ENCODE measurements at places on chromosomes 1 and 21.

DNA sequence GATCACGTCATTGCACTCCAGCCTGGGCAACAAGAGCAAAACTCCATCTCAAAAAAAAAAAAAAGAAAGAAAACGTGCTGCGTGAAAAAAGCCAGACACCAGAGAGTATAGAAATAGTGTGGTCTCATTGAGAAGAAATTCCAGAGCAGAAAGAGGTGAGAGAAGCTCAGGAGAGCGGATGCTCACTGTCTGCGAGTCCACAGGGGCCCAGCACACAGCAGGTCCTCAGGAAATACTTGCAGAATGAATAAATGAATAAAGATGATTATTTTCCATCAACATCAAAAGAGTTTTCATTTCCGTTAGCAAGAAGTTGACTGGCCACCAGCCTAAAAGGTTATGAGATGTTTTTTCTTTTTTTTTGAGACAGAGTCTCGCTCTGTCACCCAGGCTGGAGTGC lies 14.4 kb downstream of the CASP9 start:
- no peak for DNase-seq

DNA sequence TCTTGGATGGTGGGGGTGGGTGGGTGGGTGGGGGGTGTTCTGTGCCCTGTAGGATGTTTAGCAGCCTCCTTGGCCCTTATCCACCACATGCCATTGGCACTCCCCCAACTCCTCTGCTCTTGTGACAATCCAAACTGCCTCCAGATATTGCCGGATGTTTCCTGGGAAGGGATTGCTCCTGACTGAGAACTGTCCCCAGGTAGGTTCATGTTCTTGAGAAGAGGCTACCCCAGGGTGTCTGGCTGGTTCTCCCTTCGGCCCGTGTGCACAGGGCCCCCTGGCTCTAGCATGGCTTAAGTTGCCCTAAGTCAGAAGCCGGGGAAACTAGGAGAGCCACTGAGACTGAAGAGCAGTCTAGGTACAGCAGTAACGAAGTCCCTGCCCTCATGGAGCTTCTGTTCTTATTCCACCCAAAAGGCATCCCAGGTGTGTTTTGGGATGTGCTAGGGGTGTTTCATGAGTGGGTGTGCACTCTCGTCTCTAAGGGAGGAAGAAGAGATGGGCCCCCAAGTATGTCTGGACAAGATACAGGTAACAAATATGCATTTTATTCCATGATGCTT lies 19.8 kb upstream of the THRAP3 start:
- DNase-seq, result no peak

DNA sequence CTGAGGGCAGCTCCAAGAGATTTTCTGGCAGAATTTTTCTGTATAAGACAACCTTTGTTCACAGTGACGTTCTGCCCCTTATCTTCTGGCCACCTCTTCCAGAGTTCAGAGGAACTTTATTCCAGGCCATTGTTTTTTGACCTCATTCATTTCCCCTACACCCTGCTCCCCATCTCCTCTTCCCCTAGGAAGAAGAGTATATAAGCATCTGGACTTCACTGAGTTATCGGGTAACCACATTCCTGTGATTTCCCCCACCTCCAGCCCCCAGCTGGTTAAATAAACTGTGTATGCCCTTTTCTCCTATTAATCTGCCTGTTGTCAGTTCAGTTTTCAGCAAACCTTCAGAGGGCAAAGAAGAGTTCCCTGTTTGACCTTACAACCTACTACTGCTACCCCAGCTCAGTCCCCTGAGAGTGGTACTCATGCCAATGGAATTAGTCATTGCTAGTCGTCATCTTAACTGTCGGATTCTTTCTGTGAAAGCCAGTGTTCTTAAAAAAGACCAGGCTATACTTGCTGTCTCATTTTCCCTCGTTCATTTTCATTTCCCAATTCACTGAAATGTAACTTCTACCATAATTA lies 14.3 kb upstream of the ALG14 start:
- DNase-seq, result no peak

- DNase-seq, result no peak
Measured at GRCh38 chr1:22413799-22414198, 37.9 kb upstream of the ZBTB40 start.

DNA sequence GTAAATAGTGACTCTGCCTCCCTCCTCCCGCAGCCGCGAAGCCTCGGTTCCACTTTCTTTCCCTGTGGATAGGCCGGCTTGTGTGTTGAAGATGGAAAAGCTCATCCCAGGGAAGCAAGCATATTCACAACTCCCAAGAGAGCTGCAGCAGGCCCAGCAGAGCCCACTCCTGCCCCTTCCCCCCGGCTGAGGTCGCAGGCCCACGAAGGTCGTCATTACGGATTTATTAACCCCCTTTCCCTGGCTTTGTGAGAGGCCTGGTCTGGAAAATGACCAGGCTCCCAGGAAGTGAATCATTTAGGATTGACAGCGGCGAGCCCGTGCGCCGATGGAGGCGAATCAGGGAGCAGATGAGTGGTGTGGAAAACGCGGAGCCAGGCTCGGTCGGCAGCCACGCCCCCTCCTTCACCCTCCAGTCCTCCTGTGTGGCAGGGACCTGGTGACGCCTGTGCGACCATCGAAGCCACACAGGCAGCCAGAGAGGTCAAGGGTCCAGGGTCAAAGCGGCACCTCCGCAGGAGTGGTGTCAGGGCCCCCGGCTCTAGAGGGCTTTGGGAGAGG lies 93.4 kb downstream of the PRDM16 start:
- no peak for DNase-seq

GRCh38 chr1:246632281-246633168 lies 66.3 kb downstream of the CNST start:
- peak; percentile 8 for DNase-seq

GRCh38 chr1:23651069-23651808 lies 40.4 kb upstream of the RPL11 start:
- DNase-seq, result no peak

- DNase-seq, result peak; percentile 64
Measured at GRCh38 chr1:20278692-20279130, 12.0 kb upstream of the VWA5B1 start.

GRCh38 chr1:22728751-22729399 lies 18.2 kb downstream of the EPHB2 start:
- no peak for DNase-seq

GRCh38 chr1:171061425-171062143 lies 29.1 kb upstream of the FMO3 start:
- no peak for DNase-seq

GRCh38 chr1:96792220-96792619 lies 70.6 kb downstream of the PTBP2 start:
- DNase-seq, result no peak

DNA sequence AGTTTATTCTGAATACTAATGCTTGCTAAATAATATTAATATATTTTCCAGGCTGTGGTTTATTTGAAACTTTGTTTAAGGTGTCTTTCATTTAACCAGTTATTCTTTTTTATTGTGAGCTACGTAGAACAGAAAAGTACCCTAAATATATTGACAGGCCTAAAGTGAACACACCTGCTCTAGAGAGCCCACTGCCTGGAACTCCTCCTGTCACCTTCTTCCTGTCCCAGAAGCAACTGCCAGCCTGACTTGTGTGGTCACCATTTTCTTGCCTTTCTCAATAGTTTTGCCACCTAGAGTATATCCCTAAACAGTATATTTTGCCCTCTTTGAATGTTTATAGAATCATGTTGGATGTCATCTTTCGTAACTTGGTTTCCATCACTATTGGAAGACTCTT lies 48.5 kb downstream of the SCCPDH start:
- no peak for DNase-seq

- DNase-seq, result no peak
Measured at GRCh38 chr1:113987259-113987658, 8.0 kb downstream of the OLFML3 start.

- no peak for DNase-seq
Measured at GRCh38 chr1:228272831-228273571, 65.2 kb downstream of the OBSCN start.

DNA sequence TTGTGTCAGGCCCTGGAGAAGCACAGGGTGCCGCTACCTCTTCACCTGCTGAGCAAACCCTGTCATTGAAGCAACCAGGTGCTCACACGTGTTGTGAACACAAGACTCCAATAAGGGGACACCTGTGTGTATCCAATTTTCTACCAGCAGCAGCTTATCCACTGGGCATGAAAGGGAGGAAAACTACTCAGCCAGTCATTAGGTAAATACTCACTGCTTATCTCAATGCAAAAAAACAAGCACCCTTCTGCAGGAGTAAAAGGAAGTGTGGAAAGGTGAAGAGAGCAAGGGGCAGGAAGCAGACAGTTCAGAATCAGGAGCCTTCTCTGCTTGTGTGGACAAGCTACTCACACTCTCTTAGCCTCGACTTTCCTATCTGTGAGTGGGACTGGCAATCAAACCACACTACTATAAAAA lies 148.9 kb downstream of the ETS2 start:
- no peak for DNase-seq

DNA sequence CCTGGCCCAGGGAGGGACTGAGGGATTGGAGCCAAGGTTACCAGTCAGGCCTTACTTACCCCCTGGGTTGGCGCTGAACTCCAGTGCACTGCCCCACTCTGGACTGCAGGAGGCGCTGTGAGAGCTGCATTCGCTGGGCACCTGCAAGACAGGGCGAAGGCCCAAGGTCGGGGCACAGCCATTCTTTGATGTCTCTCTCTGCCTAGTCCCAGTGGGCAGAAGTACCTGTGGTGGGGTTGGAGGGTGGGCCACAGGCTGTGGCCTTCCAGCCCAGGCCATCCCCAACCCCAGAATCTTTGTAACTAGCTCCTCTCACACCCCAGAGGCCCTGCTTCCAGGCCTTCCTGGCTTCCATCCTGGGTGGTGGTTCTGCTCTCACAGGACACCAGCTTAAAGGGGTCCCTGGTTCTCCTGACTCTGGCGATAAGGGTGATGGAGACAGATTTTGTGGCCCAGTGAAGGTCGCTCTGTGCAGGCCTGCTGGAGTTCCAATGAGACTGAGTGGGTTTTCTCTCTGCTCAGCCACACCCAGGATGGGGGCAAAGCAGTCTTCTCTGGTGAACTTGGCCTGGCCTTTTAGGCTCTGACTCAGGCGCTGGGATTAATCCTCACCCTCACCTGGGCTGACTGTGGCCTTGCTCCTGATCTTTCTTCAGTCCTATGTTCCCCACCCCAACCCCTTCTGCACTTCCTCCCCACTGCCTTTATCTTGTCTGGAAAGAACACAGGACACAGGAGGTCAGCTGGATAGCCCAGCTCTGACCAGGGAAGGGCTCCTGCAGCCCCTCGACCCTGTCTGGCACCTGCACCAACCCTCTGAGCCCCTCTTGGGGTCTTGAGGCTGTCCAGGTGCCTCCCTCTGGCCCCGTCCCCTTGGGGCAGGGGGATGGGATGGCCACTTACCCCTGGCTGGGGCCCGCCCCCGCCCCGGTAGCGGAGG lies 954 bp downstream of the MYOG start:
- DNase-seq, result peak; percentile 50

DNA sequence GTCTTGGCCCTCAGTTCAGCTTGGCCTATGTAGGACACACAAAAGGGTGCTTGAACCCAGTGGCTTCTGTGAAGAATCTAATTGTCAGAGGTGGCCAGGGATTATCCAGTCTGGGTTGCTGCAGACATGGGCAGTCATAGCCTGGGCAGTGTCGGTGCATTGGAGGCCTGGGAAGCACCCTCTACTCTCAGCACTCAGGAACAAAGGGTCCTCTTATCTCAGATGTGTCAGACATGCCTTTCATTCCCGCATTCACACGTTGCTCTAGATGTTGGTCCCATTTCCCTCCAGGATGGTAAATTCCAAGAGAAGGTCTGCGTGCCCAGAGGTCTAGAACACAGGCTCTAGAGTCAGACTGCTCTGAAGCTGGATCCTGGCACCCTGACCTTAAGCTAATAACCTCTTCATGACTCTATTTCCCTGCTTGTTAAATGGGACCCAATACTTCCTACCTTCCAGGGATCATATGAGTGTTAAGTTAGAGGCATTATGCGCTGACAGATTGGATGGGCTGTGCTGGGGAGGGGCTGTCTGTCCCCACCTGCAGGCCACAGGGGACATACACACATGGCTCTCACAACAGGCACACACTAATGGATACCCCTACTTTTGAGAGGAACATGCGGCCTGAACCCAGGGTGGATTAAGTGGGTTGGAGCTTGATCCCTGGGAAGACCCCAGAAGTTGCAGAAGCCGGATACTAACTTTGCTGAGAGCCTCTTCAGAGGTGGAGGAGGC lies 16.5 kb upstream of the EDN2 start:
- no peak for DNase-seq

DNA sequence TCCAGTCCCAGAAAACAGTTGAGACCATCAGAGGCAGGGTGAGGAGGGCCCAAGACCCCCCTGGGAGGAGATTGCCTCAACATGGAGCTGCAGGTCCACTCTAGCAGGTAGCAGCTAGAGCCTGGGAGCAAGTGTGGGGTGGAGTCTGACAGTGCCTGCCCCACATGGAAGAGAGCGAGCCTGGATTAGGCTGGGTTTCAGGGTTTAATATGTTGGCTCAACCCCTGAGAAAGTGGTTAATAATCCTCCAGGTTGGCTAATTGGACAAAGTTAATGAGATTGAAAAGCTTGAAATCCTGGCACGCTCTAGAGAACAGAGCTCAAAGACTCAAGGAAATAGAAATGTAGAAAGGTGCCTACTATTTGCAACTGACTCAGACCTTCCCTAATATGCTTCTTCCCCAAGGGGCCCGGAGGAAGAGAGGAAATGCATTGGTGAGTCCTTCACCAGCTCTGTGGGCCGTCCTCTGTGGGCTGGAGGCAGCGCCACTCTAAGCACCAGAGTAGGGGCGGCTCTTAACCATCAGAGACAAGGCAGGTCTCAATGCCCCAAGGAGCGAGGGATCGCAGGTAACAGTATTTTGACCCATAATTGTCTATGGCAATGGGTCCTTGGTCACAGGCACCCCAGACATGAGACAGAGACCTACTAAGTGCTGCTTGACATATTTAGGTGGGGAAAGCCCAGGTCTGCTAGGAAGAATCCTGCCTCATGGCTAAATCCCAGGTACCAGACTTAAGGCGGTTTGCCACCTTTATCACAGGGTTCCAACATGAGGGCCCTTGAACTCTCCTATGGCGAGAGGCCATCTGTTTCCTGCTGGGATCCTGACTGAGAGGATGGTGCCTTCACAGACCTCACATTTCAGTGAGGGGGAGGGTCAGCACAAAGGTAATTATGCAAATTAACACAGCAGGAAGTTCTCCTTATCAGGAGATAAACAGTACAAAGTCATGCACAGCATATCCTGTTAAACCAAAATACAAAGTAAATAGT lies 33.8 kb downstream of the RSPH1 start:
- DNase-seq, result no peak

- DNase-seq, result peak; percentile 50
Measured at GRCh38 chr1:201904579-201904978, 15.9 kb downstream of the SHISA4 start.
